Kidney capillary endothelial cell (primary cell): ENCODE measurements at places on chromosomes 4 and X.
A peak's percentile ranks its signal among the peaks of the same experiment; 100 is the strongest.

DNA sequence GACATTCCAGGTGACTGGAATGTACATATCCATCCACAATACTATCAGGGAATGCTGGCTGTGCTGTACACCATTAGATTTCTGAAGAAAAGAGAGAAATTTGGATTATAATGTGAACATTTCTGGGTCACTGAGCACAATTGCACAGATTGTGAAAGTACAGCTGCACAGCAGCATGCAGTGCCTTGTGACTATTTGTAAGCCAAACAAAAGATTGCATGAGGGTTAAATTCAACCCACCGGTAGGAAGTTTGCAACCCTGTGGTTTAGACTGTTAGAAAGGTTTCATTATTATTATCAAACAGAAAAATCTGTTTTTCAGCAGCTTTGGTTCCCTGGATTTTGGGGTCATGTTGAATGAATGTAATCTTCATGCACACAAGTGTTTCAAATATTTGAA lies 24.5 kb downstream of the DDIT4L start:
- no peak for DNase-seq

DNA sequence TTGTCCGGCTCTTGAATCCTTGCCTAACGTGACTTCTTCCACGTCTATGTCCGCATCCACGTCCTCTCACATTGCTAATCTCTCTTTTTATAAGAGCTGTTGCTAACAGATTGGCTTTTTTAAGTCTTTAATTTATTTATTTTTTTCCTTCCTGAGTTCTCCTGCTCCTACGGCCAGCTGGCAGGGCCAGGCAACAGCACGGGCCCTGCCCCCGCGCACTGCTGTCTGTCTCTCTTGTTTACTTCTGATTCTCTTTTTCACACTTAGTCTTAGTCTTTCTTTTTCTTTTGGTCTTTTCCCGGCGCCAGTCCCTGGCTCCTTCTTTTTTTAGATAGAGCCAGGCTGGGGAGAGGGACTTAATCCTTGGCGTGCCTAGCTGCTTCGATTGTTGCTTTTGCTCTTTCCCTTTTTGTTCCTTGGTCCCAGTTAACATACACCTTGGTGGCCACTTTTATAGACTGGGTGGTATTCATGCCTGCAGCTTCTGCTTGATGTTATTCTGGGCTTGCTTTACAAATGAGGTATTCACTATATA lies 53.2 kb upstream of the RBMX start:
- DNase-seq, result no peak

GRCh38 chr4:85717351-85717750 lies 242.4 kb downstream of the ARHGAP24 start:
- no peak for DNase-seq

DNA sequence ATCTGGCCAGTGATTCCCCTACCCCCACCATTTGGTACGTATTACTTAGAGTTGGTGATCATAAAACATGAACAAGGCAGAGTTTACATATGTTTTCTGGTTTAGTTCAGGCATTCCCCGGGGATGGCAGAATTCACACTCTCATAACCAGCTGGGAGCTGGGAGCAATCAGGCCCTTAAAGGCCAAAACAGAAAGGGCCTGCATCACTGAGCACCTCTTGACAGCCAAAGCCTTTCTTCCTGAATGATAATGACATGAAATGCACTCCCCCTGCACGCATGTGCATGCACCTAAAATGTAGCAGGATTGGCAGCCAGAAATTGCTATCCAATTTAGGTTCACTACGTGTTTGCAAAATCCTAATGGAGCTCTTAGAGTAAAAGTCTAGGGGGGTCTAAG lies 235.4 kb downstream of the GPC3 start:
- no peak for DNase-seq

DNA sequence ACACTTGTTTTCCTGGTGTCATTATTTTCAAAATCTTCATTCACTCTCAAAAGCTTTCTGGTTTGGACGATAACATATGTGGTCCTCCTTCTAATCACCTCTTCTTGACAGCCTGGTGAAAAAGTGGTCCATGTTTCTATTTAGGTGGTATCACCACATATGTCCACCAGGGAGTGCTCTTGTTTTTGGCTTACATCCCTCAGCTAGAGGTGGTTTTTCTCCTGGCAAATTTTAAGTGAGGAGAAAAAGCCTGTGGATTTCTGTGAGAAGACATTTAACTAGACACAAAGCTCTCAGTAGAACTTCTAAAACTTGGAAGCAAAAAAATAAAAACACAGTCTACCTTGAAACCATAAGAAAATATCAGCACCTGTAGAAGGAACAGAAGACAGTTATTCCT lies 58.0 kb upstream of the FRMPD4 start:
- peak; percentile 22 for DNase-seq

GRCh38 chrX:2650865-2651264 lies 40.2 kb upstream of the CD99 start:
- DNase-seq, result peak; percentile 76

DNA sequence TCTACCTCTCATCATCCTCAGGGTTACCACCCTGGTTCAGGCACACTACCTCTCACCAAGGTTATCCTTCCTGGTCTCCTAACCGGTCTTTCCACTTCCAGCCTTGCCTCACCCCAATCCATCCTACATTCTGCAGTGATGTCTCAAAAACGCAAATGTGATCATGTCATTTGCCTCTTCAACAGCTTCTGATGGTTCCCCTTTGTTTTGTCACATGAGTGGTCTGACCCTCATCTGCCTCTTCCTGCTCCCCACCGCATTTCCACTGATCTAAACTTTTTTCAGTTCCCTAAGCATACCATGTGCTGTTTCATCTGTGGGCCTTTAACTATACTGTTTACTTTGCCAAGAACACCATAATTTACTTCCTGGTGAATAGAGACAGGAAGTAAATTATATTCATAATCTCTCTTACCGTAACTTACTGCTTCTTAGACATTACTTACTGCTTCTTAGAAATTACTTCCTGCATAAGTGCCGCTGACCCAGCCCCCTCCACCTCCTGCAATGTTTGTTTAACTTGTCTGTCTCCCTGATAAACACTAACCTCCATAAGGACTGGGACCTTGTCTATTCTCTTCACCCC lies 27.1 kb upstream of the NSUN7 start:
- no peak for DNase-seq

GRCh38 chr4:81445196-81445595 lies 26.5 kb downstream of the RASGEF1B start:
- no peak for DNase-seq

- no peak for DNase-seq
Measured at GRCh38 chr4:138677748-138678147, 337.8 kb upstream of the NOCT start.

- DNase-seq, result no peak
Measured at GRCh38 chr4:111806331-111806730, 338.9 kb upstream of the FAM241A start.

GRCh38 chr4:8708401-8709021 lies 115.9 kb downstream of the CPZ start:
- DNase-seq, result no peak

DNA sequence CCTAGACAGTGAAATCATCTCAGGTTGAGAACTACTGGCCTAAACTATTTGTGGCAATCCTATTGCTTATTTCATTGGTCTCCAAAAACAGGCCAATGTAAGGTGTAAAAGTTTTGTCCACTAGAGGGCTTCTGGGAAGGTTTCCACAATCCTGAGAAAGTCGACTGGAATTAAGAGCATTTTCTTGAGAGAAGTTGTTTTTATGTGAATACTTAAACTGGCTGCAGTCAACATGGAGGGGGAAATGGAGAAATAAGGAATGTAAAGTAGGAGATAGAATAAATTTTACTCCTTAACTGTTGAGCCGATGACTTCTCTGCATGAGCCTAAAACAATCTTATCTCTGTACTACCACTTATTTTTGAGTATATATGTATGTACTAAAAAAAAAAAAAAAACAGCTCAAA lies 11.0 kb upstream of the EIF4E start:
- peak; percentile 67 for DNase-seq

DNA sequence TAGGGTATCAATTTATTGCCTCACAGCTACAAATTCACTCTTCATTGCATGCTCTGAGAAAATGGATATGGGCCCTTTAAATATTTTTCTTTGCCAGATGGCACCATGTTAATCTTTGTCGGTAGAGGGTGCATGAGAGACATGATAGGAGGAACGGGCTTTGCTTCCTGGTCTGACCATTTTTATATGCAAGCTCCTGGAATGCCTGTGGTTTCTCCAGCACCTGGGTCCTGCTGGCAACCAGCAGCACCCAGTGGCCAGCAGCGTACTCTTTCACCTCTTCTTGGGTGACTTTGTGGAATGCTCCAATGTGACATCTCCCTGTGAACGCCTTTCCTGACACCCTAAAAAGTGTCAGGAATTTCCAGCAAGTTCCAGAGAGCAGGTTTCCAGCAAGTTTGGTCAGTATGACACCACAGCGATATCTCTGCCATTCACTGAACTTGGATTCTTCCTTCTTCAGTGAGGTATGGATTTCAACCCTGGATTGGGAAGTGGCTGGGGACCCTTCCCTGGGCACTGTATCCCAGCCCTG lies 140.3 kb upstream of the PGRMC2 start:
- peak; percentile 60 for DNase-seq

GRCh38 chr4:40874331-40874730 lies 124.6 kb downstream of the NSUN7 start:
- no peak for DNase-seq

DNA sequence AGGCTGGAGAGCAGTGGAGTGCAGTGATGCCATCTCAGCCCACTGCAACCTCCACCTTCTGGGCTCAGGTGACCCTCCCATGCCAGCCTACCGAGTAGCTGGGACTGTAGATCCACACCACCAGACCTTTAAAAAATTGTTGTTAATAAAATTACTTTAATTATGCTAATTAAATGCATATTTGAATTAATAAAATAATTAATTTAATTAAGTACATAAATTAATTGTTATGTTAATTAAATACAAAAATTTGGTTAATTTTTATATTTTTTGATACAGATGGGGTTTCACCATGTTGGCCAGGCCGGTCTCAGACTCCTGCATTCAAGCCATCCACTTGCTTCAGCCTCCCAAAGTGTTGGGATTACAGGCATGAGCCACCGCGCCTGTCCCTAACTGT lies 12.6 kb upstream of the RAPGEF2 start:
- no peak for DNase-seq

- DNase-seq, result peak; percentile 29
Measured at GRCh38 chr4:188955066-188955465, 815.8 kb downstream of the TRIML1 start.

- no peak for DNase-seq
Measured at GRCh38 chrX:23633834-23634580, 33.3 kb upstream of the PRDX4 start.

GRCh38 chr4:26151615-26152014 lies 169.2 kb upstream of the RBPJ start:
- DNase-seq, result no peak

GRCh38 chr4:128363966-128364365 lies 76.4 kb upstream of the PGRMC2 start:
- no peak for DNase-seq

GRCh38 chr4:125091-125771 lies 930 bp downstream of the ZNF718 start:
- peak; percentile 21 for DNase-seq

DNA sequence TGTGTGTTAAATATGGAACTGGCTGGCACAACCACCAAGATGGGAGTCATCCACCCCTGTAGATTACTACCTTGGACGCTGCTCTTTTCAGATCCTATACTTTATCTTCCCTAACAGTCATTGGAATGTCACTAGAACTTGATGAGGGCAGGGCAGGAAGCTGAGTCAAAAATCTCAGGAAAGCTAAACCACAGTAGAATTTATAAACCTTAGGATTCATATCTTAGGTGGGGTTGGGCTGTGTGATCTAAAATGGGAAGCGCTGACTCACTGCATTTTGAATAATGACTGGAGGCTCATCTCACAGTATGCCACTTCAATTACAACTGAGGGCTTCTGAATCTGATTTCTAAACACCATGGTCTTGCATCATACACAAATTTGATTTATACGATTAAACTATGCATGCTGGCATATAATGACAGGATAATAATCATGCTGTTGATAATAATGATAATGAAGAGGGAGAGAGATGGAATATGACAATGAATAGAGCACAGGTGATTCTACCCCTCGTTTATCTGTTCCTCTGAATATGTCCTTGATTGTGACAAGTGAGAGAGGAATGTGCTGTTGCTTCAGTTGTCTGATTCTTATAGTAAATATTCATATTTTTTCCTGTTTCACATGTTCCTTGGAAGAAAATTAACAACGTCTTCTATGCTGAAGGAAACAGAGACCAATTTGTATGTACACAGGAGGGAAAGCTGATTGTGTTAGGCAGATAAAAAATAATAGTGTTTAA lies 270.3 kb upstream of the HS3ST1 start:
- DNase-seq, result peak; percentile 98

DNA sequence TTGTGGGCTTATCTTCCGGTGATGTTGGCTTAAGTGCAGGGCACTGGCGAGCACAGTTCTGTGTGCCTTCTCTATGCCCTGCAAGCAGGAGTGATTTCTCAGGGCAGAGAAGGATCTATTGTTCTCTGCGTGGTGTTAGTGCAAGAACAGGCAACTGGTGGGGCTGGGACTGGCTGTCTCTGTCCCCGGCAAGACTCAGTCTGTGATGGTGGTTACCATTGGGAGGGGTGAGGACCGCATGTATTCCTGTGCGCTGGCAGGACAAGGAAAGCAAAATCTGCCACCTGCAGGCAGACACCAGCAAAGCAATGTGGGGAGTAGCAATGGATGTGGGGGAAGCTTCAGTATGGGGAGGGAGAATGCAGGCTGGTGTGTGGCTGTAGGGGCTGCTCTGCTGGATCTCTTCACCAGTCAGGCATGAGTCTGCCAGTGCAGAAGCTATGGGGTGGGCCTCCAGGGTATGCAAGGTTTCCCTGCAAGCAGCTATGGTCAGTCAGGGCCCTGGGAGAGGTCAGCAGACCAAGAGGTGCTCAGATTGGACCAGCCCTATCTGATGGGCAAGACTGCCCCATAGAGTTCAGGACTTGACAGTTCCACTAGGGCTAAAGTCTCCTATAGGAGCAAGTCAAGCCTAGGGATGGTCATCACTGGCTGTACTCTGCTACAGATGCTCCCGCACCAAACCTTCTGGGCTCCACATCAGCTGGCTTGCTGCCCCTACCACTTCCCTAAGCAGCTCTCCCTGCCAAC lies 16.8 kb downstream of the PF4 start:
- DNase-seq, result no peak

GRCh38 chr4:108361446-108361820 lies 192.7 kb upstream of the LEF1 start:
- DNase-seq, result no peak

DNA sequence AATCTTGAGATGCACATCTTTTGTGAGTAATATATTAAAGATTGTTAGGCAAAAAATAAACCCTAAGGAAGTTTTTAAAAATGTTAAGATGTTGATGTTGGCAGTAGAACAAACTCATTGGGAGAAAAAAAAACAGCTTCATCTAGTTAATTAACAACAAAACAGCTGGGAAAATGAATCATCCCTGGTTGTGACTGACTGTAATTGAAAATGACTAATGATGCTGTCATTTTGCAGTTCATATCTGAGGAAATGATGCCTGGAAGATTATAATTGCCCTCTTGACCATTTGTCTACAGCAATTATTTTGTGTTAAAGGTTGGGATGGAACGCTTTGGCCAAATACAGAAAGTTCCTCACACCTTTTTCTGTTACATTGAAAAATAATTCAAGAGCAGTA lies 760.4 kb upstream of the FTHL17 start:
- no peak for DNase-seq

- no peak for DNase-seq
Measured at GRCh38 chr4:167000141-167000852, 234.0 kb downstream of the SPOCK3 start.
